ENCODE measurements at places on chromosomes 5 and 9. TPM values are rescaled to one million over a fixed set of nuclear protein-coding genes. Genes with fewer than 3 reads are reported as not detected.

SGCD gene
- 19.1 TPM for polyA plus RNA-seq

TAF11L5 gene
- not detected for polyA plus RNA-seq

PDE8B gene
- polyA plus RNA-seq: 25.8 TPM

BHMT gene
- 5.0 TPM for polyA plus RNA-seq

CHMP5 gene
- 116 TPM for polyA plus RNA-seq

LHX3 gene
- polyA plus RNA-seq: 1.5 TPM

RELL2 gene
- 37.3 TPM for polyA plus RNA-seq

ADCY2 gene
- polyA plus RNA-seq: 145 TPM

DNA sequence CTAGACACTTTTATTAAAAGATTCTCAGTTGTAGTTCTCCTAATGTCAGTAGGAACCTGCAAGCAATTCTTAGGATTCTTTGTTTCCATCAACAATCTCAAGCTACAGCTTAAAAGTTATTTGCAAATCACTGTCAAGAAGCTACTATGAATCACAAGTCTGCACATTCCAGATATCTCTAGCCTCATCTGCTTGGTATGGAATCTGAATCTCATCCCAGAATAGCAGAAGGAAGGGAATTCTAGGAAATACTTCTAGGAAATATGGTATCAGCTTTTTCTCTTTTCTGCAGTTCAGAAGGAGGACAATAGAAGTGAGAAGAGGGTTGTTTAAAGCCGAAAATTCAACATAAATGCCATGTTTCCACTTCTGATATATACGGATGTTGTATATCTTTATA, 792.2 kb upstream of the CDH9 start:
- no peak for DNase-seq

DNA sequence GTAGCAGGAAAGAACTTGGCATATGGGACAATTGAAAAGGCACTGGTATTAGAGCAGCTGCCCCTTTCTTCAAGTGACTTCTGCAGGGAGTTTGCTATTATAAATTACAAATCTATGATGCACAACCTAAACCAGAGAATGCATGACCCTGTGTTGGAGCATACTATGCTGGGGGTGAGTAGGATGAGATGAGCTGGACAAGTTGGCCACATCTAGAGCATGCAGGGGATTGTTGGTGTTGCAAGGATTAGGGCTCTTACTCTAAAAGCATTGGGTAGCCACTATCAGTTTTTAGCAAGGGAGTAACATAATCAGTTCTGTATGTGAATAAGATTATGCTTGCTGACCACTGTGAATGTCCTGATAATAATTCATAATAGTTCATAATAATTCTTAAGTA, 186.7 kb downstream of the KIAA0825 start:
- no peak for DNase-seq

DNA sequence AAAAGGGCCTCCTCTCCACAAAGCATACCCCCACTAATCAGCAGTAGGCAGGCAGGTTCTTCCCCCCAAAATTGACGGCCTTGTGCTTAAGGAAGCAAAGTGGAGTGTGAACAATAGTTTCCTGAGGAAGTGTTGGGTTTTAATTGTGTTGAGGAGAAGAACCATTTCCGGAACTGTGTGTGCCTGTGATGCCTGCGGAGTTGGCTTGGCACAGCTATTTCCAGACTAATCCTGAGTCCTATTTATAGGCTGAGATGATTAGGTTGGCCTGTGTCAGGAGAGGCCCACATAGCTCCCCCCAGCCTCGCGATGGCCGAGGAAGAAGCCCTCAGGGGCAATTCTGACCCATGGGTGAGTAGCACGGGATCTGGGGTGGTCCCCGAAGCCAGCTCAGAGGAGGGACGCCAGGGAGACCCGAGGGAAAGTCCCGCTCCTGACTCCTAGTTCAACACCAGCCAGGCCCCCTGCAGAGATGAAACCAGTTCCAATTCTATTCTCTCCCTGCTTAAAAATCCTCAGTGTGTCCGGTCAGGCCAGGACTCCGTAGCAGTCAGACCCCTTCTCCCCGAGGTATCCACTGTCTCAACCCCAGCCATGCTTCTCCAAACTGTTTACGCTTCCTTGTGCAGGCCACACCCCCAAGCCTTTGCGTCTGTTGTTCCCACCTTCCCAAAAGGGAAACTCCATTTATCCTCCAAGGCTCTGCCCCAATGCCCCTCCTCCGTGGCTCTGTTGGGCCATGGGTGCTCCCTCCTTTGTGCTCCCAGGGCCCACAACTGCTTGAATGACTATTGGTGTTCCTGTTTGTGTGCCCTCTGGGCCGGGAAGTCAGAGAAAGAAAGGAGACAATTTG, 18.1 kb downstream of the GSN start:
- peak; percentile 47 for DNase-seq

DNA sequence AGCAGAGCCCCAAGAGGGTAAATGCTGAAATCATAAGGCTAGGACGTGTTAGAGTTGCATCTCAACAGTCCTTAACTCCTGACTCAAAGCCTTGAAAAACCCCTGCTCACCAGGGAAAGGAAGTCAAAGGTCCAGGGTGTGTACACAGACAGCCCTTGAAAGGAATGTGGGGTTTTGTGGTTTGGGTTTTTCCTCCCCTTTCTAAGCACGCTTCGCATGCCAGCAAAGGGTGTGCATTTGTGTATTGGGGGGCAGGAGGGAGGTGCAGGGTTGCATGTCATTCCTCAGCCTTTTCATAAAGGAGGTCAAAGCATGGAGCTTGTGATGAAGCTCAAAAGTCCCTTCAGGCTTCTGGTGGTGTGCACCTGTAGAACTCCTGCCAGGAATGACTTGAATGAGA, 17.3 kb upstream of the XPA start:
- no peak for DNase-seq

- DNase-seq: no peak
Measured at GRCh38 chr5:82748688-82749460, 328.3 kb downstream of the TMEM167A start.

DNA sequence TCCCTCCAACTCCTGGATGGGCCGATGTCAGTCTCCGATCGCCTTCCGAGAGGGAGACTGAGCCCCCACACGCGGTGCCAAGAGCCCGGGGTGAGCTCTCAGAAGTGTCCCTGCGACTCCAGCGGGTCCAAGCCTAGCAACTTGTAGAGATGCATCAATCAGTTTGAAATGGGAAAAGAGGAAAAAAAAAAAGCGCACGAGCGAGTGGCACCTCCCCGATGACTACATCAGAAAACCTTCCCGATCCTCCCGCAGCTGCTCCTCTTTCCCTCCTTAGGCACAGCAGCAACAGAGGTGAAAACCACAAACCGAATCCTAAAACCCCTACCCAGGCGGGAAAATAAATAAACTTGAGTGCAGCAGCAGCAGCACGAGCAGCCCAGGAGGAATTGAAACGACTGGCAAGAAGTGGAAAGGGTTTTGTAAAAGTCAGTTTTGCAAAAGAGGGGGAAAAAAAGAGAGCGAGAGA, 1.0 kb upstream of the EFNA5 start:
- DNase-seq: no peak

DNA sequence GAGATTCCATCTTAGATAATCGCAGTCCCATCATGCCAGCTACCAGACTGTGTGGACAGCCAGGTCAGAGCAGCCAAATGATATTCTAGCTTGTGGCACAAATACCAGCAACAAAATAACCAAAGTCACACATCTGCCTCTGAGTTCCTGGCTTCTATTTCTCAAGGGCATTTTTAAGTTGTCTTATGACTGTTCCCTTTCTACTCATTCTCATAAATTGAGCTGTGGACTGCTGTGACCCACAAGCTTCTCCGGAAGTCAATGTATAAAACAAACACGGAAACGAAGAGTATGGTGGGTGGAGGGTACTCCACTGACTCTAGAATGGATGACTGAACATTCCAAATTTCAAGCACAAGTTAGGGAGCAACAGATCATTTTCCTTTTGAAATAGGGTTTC, 43.9 kb downstream of the PDCD1LG2 start:
- no peak for DNase-seq

GRCh38 chr9:38059233-38059936, 9.6 kb downstream of the SHB start:
- DNase-seq: no peak

DNA sequence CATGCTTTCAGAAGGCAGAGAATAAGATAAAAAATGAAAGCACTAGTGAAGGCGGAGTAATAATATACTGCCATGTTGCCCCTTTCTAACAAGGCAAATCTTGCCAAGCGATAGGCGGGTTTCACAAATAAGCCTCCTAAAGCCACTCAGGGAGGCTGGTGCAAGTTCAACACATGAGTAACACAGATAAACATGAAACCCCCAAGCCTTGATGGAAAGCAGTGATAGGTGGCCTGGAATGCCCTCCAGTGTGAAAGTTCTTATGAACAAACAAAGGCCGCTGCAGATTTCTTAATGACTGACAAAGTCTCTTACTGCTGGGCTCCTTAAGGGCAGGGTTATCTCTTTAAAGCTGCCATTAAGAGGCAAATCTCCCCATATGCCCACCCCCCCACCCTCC, 154.7 kb downstream of the ZDHHC21 start:
- DNase-seq: no peak

GRCh38 chr5:171588790-171589189, 169.3 kb downstream of the FGF18 start:
- no peak for DNase-seq

GRCh38 chr9:71669284-71669995, 98.9 kb downstream of the CEMIP2 start:
- DNase-seq: no peak

GRCh38 chr5:172841256-172841655, 7.2 kb downstream of the ERGIC1 start:
- no peak for DNase-seq

DNA sequence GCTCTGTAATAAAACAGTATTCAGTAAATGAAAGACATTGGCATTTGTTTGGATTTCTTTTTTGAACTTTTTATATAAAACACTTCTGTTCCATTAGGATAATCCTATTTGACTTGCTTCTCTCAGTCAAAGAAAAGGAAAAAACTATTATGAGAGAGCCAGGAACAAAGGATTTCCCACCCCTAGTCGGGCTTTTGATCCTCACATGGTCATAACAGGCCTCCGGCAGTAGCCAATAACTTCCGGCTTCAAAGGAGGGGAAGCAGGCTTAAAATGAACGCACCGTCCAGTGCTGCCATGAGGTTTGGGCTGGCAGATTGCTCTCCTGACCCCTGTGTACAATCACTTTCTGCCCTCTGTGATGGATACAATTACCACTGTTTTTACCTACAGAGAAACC, 209.3 kb downstream of the ZNF608 start:
- DNase-seq: no peak

- DNase-seq: no peak
Measured at GRCh38 chr9:79279356-79279755, 292.4 kb upstream of the TLE4 start.

GRCh38 chr5:77146896-77147295, 59.8 kb upstream of the ZBED3 start:
- no peak for DNase-seq

GRCh38 chr5:88203981-88204750, 64.5 kb downstream of the TMEM161B start:
- peak; percentile 92 for DNase-seq

- DNase-seq: no peak
Measured at GRCh38 chr9:107647141-107647540, 157.6 kb upstream of the KLF4 start.

DNA sequence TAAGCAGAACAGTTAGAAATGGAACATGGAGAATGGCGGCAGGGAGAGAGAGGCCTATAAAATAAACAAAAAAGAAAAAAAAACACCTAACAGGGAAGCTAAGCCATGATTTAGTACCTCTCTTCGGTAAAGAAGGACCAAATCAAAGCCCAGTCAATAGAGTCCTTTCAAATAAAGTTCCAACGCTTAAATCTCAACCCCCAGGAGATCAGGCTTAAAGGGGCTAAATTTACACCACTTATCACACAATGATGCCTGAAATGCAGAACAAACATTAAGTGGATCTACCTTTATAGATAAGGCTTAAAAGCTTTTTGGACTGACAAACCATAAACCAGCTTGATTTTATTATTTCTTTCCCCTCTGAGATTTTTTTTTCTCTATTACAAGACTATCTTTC, 66.3 kb downstream of the PRELID2 start:
- no peak for DNase-seq

GRCh38 chr9:127557998-127558546, 54.0 kb upstream of the STXBP1 start:
- peak; percentile 50 for DNase-seq

- peak; percentile 60 for DNase-seq
Measured at GRCh38 chr5:139844472-139845145, 49.0 kb downstream of the PSD2 start.

DNA sequence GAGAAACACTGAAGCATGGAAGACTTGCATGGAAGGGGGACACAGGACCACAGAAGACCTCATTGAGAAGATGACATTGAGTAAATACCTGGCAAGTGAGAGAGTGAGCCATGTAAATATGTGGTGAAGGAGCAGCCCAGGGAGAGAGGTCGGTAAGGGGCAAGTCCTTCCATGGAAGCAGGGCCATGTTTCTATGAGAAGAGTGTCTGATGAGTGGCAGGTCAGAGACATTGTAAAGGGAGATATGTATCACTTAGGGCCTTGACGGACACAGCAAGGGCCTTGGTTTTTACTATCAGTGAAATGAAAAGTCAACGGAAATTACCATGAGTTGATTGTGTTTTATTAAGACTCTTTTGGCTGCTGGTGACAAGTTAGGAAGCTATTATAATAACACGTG, 336.4 kb downstream of the PLK2 start:
- no peak for DNase-seq

DNA sequence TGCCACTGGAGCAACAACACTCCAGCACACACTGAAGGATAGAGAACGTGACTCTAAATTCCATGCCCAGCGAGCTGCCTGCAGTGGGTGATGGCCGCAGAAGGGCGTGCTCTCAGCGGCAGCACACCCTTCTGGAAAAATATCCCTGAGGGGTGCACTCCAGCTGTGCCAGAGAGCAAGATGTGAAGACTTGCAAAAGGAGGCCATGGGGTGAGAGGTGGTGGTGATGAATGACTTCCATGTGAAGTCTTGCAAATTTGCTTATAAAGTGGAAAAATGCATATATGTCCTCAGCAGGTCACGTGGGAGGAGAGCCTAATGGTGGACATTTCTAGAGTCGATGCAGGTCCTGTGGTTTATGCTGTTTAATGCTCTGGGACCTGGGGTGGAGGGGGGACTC, 39.8 kb upstream of the COL5A1 start:
- DNase-seq: no peak

DNA sequence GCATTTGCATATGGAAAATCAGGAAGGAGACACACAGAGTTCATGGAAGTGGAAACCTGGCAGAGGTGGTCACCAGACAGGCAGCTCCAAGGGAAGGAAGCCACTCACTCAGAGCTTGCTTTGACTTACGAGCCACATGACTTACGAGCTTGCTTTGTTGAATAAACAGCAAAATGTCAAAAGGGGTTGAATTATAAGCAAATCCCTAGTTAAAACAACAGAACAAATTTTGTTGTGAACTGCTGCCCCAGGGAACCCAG, 164.3 kb downstream of the SYK start:
- no peak for DNase-seq

DNA sequence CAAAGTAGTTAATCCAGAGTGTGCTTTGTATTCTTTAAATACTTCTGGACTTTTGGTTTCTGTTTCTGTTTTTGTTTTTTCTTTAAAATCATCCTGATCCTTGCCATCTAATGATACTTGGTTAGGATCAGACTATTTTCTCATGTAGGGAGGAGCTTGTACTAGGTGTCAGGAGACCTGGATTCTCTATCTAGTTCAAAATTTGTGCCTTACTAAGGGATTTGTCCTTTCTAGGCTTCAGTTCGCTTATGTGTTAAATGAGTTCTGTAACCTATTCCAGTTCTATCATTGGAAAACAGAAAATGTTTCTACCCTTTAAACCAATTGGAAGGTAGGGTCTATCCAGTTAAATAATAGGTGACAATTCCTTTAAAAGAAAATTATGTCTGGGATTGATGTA, 3.3 kb upstream of the MEF2C start:
- no peak for DNase-seq
